ENCODE measurements at places on chromosomes 16 and 17.

GRCh38 chr17:42684929-42685556 is 2.7 kb downstream of the CNTNAP1 start:
- no peak overlapping the region for H3K27ac ChIP-seq
- peaks cover 26% of the 10 kb centered on the region for H3K4me1 ChIP-seq
- H3K4me3 ChIP-seq, result no peak overlapping the region
- H3K36me3 ChIP-seq, result no peaks in the 10 kb centered on the region
- H3K27me3 ChIP-seq, result peaks cover 13% of the 10 kb centered on the region

DNA sequence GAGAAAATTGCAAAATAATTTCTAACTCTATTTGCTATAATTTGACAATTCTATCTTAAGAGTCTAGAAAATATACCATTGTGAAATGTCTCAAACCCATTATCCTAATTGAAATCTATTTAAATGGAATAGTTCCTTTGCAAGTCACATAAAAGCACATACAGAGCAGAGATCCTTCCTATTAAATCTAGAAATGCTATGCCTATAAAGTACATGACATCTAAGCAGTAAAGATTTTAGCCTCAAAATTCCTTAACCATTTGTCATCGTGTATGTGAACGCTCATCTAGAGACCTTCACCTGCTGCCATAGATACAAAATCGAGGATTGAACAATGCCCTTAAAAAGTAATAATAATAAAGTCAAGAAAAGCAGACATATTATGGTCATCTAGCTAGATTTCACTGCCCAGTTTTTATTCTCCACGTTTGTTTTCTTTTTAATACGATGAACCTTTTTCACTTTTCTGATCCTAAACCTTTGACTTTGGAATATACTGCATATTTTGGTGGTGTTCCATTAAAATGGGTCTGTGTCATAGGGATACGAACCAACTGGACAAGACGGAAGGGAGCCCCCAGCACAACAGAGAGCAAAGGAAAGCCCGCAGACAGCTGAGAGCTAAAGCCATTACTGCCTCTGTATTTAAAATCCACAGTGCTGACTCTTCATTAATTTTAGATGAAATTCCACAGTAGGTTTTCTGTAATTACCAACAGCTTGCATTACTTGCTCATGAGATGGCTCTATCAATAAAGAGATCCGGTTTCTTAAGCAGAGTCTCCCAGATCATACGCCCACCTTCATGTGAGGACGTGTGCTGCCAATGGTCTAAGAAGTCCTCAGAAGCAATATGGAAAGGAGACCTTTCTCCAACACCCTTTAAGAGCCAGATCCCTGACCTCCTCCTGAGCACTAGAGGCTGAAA is 17.6 kb downstream of the TEX2 start:
- no peak for DNase-seq
- no peak overlapping the region for H3K4me3 ChIP-seq

- H3K4me1 ChIP-seq, result no peaks in the 10 kb centered on the region
- no peak for DNase-seq
- no peak overlapping the region for H3K27ac ChIP-seq
- H3K36me3 ChIP-seq, result peaks cover 56% of the 10 kb centered on the region
- no peak overlapping the region for H3K4me3 ChIP-seq
Observed at GRCh38 chr17:44402564-44403172, 13.2 kb upstream of the ITGA2B start.

GRCh38 chr17:11739351-11739750 is 141.1 kb downstream of the DNAH9 start:
- H3K4me1 ChIP-seq, result no peaks in the 10 kb centered on the region
- DNase-seq, result no peak
- H3K36me3 ChIP-seq, result no peaks in the 10 kb centered on the region

GRCh38 chr17:9684955-9685621 is 39.8 kb downstream of the USP43 start:
- no peak overlapping the region for H3K27ac ChIP-seq
- DNase-seq, result no peak
- H3K27me3 ChIP-seq, result no peaks in the 10 kb centered on the region
- no peak overlapping the region for H3K4me3 ChIP-seq
- H3K36me3 ChIP-seq, result no peaks in the 10 kb centered on the region
- H3K4me1 ChIP-seq, result no peaks in the 10 kb centered on the region

- H3K27ac ChIP-seq, result peak overlapping the region; percentile 95
- H3K27me3 ChIP-seq, result no peaks in the 10 kb centered on the region
- peaks cover 5% of the 10 kb centered on the region for H3K36me3 ChIP-seq
- peak; percentile 78 for DNase-seq
- H3K4me3 ChIP-seq, result peak overlapping the region; percentile 41
- H3K4me1 ChIP-seq, result peaks cover 90% of the 10 kb centered on the region
Observed at GRCh38 chr17:77444984-77445759, 304.4 kb downstream of the SEC14L1 start.

- H3K36me3 ChIP-seq, result no peaks in the 10 kb centered on the region
- no peak overlapping the region for H3K4me3 ChIP-seq
- no peaks in the 10 kb centered on the region for H3K27me3 ChIP-seq
- no peak overlapping the region for H3K27ac ChIP-seq
Observed at GRCh38 chr16:61798741-61799140, 237.5 kb downstream of the CDH8 start.

DNA sequence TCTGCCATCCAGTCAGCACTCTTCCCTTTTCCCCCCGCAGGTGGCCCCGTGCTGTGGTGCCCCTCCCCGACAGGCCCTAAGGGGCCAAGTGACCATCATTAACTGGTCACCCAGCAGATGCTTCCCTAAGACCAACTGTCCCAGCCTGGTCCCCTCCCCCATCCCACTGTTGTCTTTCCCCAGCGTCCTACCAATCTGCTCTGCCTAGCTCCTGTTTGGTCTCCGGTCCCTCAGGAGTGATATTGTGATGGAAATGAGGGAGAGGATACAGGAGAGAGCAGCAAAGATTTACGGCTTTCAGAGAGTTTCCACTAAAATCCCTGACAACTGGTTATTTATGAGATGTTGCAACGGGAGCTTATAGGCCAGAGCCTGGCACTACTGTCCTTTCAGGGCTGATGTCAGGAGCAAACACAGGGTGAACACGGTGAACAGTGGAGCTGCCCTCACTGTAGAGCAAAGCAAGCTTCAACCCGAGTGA is 1.4 kb upstream of the TTLL6 start:
- DNase-seq, result no peak
- peaks cover 16% of the 10 kb centered on the region for H3K4me1 ChIP-seq
- H3K36me3 ChIP-seq, result no peaks in the 10 kb centered on the region
- no peak overlapping the region for H3K27ac ChIP-seq

- no peaks in the 10 kb centered on the region for H3K36me3 ChIP-seq
- no peak overlapping the region for H3K27ac ChIP-seq
- H3K27me3 ChIP-seq, result no peaks in the 10 kb centered on the region
- peaks cover 8% of the 10 kb centered on the region for H3K4me1 ChIP-seq
- no peak for DNase-seq
Observed at GRCh38 chr16:50021544-50021943, 3.5 kb upstream of the CNEP1R1 start.

GRCh38 chr17:57051886-57052361 is 33.1 kb upstream of the AKAP1 start:
- DNase-seq, result no peak
- no peaks in the 10 kb centered on the region for H3K4me1 ChIP-seq
- H3K27me3 ChIP-seq, result peaks cover 6% of the 10 kb centered on the region
- no peak overlapping the region for H3K4me3 ChIP-seq
- H3K36me3 ChIP-seq, result no peaks in the 10 kb centered on the region

DNA sequence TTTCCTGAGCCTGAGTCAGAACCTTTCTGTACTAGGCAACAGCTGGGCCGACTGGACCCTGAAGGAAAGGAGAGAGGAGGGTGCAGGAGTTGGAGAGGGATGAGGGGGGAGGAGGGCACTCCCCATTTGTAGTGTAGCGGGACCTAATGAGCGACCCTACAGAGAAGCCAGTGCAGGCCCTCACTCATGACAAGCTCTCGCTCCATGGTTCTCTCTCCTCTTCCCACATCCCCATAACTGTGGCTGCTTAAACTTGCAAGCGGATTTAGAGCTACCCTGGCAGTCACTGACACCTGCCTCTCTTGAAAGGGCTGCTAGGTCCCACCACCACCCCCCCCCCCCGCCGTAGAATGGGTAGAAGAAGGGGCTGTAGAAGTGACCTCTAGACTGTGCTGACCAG is 14.5 kb downstream of the NKD1 start:
- H3K4me1 ChIP-seq, result peaks cover 5% of the 10 kb centered on the region
- no peak overlapping the region for H3K4me3 ChIP-seq
- H3K27me3 ChIP-seq, result no peaks in the 10 kb centered on the region
- H3K27ac ChIP-seq, result no peak overlapping the region

- H3K4me3 ChIP-seq, result no peak overlapping the region
- DNase-seq, result no peak
- H3K36me3 ChIP-seq, result no peaks in the 10 kb centered on the region
- no peak overlapping the region for H3K27ac ChIP-seq
Observed at GRCh38 chr17:34673995-34674890, 94.9 kb downstream of the TMEM132E start.

DNA sequence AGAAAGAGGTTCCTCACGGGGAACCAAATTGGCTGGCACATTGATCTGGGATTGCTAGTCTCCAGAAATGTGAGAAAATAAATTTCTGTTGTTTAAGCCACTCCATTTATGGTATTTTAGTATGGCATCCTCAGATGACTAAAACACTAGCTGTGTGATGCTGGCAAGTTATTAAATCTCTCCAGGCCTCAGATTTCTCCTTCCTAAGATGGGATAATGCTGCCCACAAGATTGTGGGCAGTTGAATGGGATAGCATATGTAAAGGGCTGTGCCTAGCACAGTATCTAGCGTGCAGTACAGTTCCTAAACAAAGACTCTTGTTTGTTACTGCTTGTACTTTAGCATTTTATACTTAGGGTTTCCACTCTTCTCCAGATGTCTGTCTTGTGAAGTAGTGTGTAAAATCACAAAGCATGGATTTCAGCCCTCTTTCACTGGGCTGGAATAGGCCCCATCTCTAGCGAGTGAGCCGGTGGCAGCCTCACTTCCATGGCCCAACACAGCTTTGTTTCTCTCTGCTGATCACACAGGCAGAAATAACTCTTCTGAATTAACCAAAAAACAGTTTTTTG is 38.2 kb upstream of the PHAF1 start:
- DNase-seq, result no peak
- no peaks in the 10 kb centered on the region for H3K27me3 ChIP-seq
- no peak overlapping the region for H3K4me3 ChIP-seq

- H3K27ac ChIP-seq, result peak overlapping the region; percentile 9
- H3K27me3 ChIP-seq, result no peaks in the 10 kb centered on the region
- peaks cover 44% of the 10 kb centered on the region for H3K36me3 ChIP-seq
- no peak overlapping the region for H3K4me3 ChIP-seq
- H3K4me1 ChIP-seq, result peaks cover 24% of the 10 kb centered on the region
- no peak for DNase-seq
Observed at GRCh38 chr16:28166394-28167208, 45.2 kb downstream of the XPO6 start.

DNA sequence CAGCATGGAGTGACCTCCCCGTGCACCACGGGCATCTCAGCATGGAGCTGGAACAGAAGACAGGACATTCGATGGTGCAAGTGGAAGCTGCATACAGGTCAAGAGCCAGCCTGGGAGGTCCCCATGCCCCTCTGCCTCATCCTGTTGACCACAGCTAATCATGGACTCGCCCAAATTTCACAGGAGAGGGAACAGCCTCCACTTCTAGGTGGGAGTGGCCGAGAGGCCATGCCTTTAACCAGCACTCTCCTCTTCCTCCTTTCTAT is 3.8 kb upstream of the SLC47A2 start:
- peaks cover 14% of the 10 kb centered on the region for H3K4me1 ChIP-seq
- no peaks in the 10 kb centered on the region for H3K27me3 ChIP-seq
- no peak overlapping the region for H3K4me3 ChIP-seq
- no peak for DNase-seq
- H3K36me3 ChIP-seq, result no peaks in the 10 kb centered on the region
- no peak overlapping the region for H3K27ac ChIP-seq

DNA sequence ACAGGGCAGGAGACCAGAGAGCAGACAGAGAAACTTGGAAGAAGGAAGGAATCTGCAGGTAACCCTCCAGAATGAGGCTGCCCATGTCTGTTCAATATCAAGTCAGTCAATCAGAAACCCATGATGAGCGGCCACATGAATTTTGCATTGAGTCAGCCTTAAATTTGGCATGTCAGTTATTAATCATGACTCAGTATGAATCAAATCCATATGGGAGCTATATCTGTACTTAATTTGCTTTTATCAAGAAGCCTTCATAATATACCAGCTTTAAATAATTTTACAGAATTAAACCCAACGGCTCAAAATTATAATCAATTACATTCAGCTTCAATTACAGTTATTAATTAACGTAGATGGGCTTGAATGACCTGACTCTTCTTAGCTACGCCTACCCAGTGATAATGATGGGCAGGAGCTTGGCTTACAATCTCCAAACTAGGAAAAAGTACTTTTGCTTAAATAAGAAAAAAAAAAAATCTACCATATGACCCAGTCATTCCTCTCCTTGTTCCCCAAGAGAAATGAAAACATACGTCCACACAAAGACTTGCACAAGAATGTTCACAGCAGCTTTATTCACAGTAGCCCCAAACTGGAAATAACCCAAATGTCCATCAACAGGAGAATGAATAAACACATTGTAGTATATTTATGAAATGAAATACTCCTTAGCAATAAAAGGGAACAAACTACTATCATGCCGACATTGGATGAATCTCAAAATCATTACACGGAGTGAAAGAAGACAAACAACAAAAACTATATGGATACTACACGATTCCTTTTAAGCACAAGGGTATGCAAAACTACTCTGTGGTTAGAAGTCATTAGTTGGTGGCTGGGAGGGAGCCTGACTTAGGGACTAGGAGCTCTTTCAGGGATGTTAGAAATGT is 48.6 kb downstream of the SLC39A11 start:
- no peaks in the 10 kb centered on the region for H3K4me1 ChIP-seq
- H3K27ac ChIP-seq, result no peak overlapping the region
- H3K36me3 ChIP-seq, result no peaks in the 10 kb centered on the region
- DNase-seq, result no peak
- no peaks in the 10 kb centered on the region for H3K27me3 ChIP-seq
- no peak overlapping the region for H3K4me3 ChIP-seq

GRCh38 chr16:58614212-58614611 is 15.4 kb downstream of the CNOT1 start:
- no peak for DNase-seq

GRCh38 chr16:4414187-4414917 is 2.0 kb downstream of the CORO7 start:
- H3K4me3 ChIP-seq, result peak overlapping the region; percentile 81
- no peaks in the 10 kb centered on the region for H3K27me3 ChIP-seq
- H3K36me3 ChIP-seq, result peaks cover 39% of the 10 kb centered on the region
- peak overlapping the region; percentile 99 for H3K27ac ChIP-seq
- peaks cover 29% of the 10 kb centered on the region for H3K4me1 ChIP-seq
- peak; percentile 78 for DNase-seq

GRCh38 chr17:1989135-1989534 is 36.0 kb downstream of the RTN4RL1 start:
- H3K4me3 ChIP-seq, result no peak overlapping the region
- no peaks in the 10 kb centered on the region for H3K4me1 ChIP-seq
- H3K27me3 ChIP-seq, result no peaks in the 10 kb centered on the region
- no peak for DNase-seq

- peak overlapping the region; percentile 88 for H3K4me3 ChIP-seq
- H3K4me1 ChIP-seq, result peaks cover 28% of the 10 kb centered on the region
- peak overlapping the region; percentile 93 for H3K27ac ChIP-seq
- H3K27me3 ChIP-seq, result no peaks in the 10 kb centered on the region
- DNase-seq, result no peak
- peaks cover 40% of the 10 kb centered on the region for H3K36me3 ChIP-seq
Observed at GRCh38 chr16:67658849-67659674, 998 bp downstream of the ACD start.

Data from effector memory CD4-positive, alpha-beta T cell (primary cell).